ENCODE measurements at places on chromosomes 7 and 10. TPM values are rescaled to one million over a fixed set of nuclear protein-coding genes. Genes with fewer than 3 reads are reported as not detected.

PRKG1 gene
- total RNA-seq = 10.1 TPM

CHST3 gene
- 6.1 TPM for total RNA-seq

SLC26A5 gene
- total RNA-seq = under 0.01 TPM

CALY gene
- not detected for total RNA-seq

STOX1 gene
- total RNA-seq = 0.32 TPM

RPEL1 gene
- not detected for total RNA-seq

UNCX gene
- total RNA-seq = not detected

CUEDC2 gene
- total RNA-seq = 33.3 TPM

IFIT1 gene
- total RNA-seq = 5.3 TPM

CISD1 gene
- 14.2 TPM for total RNA-seq

AFAP1L2 gene
- 6.9 TPM for total RNA-seq

LRIT1 gene
- total RNA-seq = not detected

IGFBP3 gene
- 35.1 TPM for total RNA-seq

KNDC1 gene
- under 0.01 TPM for total RNA-seq

CREB3L2 gene
- total RNA-seq = 38.2 TPM

All from bladder microvascular endothelial cell (primary cell).